Stimulated activated CD4-positive, alpha-beta T cell treated with anti-CD3 and anti-CD28 coated beads, Interleukin-1b, Interleukin-23, amount 100 ng/mL, for 1 hour (primary cell): ENCODE measurements at places on chromosomes 16 and 17.

- DNase-seq: no peak
These were observed 218.1 kb downstream of the XYLT1 start for GRCh38 chr16:17252701-17253100.

GRCh38 chr16:56626685-56627084 is 1.1 kb downstream of the MT1E start:
- no peak for DNase-seq

GRCh38 chr17:43832168-43832975 is 574 bp downstream of the MPP3 start:
- DNase-seq: no peak

GRCh38 chr17:19271780-19272357 is 34.7 kb downstream of the EPN2 start:
- no peak for DNase-seq

DNA sequence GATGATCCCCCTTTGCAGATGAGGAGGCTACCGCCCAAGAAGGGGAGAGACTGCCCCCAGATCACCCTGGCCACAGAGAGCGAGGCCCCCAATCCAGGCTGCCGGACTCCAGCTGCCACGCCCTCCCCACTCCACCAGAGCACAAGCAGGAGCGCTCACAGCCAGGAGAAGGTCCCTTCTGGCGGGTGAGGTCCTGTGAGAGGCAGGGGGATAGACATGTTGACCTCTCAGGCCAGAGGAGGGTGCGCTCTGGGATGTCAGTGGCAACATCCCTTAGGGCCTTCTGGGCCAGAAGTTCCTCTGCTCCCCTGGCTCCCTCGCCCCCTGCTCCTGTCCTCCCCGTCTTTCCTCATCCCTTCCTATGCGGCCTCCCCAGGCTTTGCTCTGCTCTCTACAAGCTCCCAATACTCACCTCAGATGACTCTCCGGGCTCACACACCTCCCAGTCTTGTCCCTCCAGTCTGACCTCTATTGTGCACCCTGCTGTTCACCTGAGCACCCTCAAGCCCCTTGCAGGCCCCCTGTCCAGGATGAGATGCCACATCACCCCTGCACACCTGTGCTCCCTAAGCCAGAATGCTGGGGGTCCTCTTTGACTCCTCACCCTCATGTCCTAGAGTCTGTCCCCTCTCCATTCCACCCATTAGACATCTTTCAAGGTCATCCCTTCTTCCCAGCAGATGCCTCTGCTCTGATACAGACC is 5.0 kb upstream of the NXPH3 start:
- no peak for DNase-seq

DNA sequence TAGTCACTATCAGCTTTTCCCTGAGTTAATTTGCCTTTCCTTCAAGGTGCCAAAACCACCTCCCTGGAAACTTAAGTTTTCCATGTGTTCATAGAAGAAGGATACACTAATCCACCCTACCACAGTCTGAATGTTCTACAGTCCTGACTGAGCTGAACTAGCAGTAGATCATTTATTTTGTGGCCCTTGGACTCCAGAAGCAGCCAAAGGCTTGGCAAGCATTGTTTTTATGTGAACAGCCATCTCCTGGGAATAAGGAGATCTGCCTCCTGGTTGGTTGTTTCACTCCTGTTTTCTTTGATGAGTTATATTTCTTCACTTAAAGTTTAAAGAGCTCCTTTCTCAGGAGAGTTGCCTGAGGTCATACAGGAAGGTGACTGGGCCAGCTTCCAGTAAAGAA is 634.6 kb upstream of the SOX9 start:
- no peak for DNase-seq

- DNase-seq: no peak
These were observed 94.0 kb downstream of the SKAP1 start for GRCh38 chr17:48335858-48336500.

DNA sequence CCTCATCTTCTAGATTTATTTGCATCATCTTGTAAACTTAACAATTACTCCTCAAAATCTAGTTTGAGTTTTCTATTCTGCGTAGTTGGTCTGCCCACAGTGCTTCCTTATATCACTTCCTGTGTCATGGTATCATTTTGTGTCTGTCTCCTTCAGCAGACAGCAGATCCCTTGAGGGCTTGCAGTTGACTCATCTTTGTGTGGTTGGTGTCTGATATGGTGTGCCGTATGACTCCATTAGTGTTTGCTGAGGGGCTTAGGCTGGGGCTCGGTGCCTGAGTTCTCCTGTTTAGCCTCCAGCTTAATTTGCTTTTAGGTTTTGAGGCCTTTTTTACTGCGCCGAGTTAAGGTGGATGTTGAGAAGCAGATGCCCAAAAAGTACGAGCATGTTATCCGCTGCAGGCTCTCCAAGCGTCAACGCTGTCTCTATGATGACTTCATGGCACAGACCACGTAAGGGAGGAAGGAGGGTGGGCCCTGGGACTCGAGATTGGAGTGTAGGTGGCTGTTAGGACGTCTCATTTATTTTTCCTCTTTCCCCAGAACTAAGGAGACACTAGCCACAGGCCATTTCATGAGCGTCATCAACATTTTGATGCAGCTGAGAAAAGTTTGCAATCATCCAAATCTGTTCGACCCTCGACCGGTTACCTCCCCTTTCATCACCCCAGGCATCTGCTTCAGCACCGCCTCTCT is 16.9 kb downstream of the SRCAP start:
- DNase-seq: peak; percentile 9

DNA sequence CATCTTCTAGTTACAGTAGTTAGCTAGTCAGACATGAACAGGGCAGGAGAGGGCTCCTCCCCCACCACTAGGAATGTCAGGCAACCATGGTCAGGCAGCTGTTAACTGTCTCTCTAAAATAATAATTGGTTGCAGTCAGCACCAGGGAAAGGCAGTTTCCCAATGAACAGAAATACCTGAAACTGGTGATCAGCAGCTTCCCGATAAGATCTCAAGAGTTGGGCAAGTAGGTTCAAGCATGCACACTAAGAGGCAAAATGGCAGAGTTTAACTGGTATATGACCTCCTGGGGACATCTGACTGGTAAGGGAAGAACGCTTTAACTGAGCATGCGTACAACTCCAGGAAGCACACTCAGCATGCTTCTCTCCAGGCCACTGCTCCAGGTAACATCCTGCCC is 12.6 kb upstream of the XYLT1 start:
- no peak for DNase-seq

DNA sequence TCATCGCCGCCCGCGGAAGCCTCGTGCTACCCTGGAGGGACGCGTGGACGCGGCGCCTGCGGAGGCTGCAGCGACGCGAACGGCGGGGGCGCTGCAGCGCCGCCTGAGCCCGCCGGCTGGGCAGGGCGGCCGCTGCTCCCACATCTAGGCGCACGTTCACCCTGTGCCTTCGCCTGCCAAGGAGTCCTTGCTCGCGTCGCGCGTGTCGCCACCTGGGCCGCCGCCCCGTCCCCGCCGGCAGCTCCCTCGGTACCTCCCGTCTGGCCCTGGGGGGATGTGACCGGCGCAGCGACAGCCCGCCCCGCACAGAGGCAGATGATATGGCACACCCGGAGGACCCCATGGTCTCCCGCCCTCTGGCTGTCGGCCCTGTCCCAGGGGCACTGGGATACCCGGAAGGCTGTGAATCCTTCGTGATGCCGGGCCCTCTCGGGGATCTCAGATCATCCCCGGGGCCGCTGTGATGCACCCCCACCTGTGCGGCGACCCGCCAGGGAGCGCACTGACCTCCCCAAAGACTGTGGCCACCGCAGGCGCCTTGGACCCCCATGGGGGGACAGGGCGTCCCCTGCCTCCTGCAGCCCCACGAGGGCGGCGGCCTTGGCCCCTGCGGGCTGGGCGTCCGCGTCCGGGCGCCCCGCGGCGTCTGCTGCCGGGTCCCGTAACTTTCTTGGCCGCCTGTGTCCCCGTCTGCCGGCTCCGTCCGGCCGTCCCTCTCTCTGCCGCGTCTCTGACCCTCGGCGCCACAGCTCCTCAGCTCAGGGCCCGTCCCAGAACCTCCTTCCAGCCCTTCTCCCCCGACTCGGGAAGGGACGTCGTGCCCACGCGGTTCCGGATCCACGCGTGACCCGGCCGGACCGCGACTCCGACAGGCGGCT is 689 bp upstream of the TBC1D24 start:
- no peak for DNase-seq

GRCh38 chr16:87056083-87056482 is 261.1 kb downstream of the C16orf95 start:
- no peak for DNase-seq

DNA sequence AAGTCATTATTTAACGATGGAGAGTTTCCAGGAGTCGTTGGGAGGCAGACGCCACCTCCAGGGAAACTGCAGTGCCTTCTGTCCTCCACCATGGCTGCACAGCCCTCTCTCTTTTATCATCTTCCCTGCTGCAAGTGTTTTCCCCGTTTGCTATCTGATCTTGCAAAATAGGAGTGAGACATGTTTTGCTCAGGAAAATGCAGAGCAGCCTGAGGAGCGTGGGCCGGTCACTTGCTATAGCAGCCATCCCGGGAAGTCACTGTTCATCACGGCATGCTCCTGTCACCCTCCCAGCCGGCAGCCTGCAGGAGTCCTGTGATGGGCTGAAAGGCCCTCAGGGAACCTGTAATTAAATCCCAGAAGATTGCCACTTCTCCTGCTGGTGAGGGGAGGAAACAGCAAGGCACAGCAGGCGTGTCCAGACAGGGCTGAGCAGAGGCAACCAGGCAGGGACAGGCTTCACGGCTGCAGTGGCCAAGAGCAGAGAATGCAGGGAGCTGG is 143.1 kb downstream of the GSG1L start:
- no peak for DNase-seq

- DNase-seq: no peak
These were observed 151.4 kb upstream of the HS3ST3A1 start for GRCh38 chr17:13753154-13753553.

DNA sequence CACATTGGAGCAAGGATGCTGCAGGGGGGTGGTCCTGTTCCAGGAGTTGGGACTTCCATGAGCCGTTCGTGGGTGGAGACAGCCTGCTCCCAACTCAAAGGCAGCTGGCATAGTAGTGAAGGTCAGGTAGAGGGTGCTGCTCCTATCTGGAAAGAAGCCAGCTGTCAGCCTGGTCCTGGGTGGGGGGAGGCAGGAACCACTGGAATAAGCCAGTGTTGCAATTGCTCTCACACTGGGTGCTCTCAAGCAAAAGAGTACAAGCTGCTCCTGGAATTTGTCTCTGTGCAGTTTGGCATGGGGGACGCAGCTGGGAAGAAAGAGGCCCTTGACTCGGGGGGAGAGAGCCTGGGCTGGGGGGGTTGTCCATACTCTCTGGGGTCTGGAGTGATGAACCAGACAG is 8.7 kb downstream of the CACNG5 start:
- no peak for DNase-seq

DNA sequence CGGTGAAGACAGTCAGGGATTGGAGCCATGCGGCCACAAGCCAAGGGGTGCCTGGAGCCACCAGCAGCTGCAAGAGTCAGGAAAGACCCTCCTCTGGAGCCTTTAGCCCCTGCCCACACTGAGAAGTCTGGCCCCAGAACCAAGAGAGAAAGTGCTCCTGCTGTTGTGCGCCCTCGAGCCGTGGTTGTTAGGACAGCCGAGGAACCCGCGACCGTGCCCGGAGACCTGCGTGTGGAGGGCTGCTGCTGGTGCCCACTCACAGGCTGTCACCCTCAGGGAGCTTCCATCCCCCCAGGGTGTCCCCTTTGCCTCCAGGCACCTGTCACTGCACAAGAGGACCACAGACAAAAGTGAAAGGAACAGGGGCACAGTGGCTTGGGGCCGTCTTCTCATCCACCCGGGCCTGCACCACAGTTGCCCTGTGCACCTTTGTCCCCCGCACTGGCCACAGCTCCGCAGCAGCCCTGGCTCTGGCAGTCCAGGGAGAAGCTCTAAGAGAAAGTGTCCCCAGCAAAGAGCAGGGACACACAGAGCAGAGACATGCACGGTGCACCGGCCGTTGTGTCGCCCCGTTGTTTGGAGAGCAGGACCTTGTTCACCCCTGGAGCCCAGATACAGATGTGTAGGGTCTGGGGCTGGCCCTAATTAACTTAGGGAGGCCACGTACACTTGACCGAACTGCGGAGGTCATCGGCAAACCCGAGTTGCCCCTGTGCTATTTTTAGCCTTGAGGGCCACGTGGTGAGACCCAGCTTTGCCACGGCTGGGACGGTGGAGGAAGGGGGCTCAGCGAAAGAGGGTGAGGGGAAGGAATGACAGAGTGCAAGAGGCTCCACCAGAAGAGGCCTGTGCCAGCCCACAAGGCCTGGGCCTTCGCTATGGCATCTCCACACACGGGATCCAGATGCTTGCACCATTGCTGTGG is 329.2 kb downstream of the C16orf95 start:
- no peak for DNase-seq

DNA sequence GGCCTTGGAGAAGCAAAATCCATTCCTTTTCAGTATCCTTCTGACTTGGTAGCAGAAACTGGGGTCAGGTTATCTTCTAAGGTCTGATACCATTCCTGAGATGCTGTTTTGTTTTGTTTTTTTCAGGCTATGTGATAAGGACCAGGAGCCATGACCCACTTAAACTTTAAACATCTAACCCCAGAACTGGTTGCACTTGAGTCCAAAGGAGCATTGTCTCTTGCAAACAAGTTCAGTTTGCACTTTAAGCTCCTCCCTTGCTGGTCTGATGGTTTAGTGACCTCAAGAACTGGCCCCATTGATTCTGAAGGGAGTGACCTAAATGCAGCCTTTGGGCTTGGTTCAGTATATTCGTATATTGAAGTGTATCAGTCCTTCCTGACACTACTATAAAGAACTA is 75.2 kb downstream of the ERCC4 start:
- no peak for DNase-seq

GRCh38 chr17:80819422-80820164 is 172.0 kb upstream of the CHMP6 start:
- no peak for DNase-seq

DNA sequence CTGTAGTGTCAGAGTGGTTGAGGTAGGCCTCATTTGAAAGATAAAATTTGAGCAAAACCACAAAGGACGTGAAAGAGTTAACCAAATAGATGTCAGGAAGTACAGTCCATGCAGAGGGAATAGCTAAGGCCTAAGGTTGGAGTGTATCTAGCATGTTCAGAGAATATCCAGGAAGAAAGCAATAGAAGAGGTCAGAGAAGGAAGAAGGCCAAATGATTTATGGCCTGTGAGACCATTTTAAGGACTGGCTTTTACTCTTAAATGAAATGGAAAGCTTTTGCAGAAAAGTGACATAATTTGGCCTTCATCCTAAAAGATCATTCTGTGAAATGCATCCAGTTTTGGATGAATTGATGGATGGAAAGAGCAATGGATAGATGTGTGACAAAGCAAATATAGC is 116.5 kb downstream of the NLK start:
- DNase-seq: no peak

DNA sequence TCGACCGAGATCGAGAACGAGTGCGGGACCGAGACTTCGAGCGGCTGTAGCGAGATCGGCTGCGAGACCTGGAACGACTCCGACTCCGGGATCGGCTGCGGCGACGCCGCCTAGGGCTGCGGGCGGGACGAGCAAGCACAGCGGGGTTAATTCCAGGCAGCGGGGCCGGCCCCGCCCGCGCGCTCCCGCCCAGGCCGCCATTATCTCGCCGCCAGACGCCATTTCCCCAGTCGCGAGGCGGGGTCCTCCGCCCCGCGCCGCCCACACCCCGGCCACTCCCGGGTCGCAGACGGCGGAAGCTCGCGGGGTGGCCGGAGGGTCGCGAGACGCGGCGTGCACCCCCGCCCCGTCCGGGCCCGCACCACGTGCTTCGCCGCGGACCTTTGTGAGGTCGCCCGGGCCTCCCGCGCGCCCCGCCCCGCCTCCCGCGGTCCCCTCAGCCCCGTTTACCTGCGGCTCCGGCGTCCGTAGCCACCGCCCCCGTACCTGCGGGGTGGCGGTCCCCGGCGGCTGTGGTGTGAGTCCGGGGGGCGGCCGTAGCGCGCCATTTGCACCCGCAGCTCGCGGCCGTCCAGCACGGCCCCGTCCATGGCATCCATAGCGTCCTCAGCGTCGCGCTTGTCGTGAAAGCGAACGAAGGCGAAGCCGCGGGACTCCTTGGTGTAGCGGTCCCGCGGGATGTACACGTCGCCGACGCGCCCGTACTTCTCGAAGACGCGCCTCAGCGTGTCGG is 616 bp downstream of the SRSF2 start:
- peak; percentile 48 for DNase-seq
